ENCODE measurements at places on chromosomes 2 and 18. TPM values are rescaled to one million over a fixed set of nuclear protein-coding genes. Genes with fewer than 3 reads are reported as not detected.

C2orf80 gene
- not detected for total RNA-seq

GREB1 gene
- total RNA-seq, result 0.83 TPM

CRYBA2 gene
- total RNA-seq, result not detected

ATP5MC3 gene
- 82.3 TPM for total RNA-seq

ZNF804A gene
- 4.4 TPM for total RNA-seq

CCDC142 gene
- 25.2 TPM for total RNA-seq

MCEE gene
- total RNA-seq, result 22.7 TPM

RTP5 gene
- not detected for total RNA-seq

TDRD15 gene
- not detected for total RNA-seq

DUSP11 gene
- 28.6 TPM for total RNA-seq

SPC25 gene
- 3.6 TPM for total RNA-seq

RAPH1 gene
- 22.3 TPM for total RNA-seq

ATP8B1 gene
- 9.5 TPM for total RNA-seq

IL1F10 gene
- total RNA-seq, result not detected

RGPD4 gene
- not detected for total RNA-seq

BOD1L2 gene
- not detected for total RNA-seq

NTSR2 gene
- total RNA-seq, result not detected

AFF3 gene
- total RNA-seq, result 3.8 TPM

LYG1 gene
- 0.14 TPM for total RNA-seq

GREB1L gene
- total RNA-seq, result 0.30 TPM

CD226 gene
- total RNA-seq, result 6.4 TPM

MDH1B gene
- total RNA-seq, result 0.59 TPM

CDK5R2 gene
- 0.05 TPM for total RNA-seq

GRP gene
- total RNA-seq, result not detected

GYPC gene
- total RNA-seq, result 37.4 TPM

CTAGE1 gene
- not detected for total RNA-seq

GKN2 gene
- not detected for total RNA-seq

SLC5A7 gene
- total RNA-seq, result not detected

OR6B2 gene
- not detected for total RNA-seq

ANKRD30B gene
- total RNA-seq, result not detected

ANKRD44 gene
- total RNA-seq, result 10.4 TPM

SGPP2 gene
- not detected for total RNA-seq

UBR3 gene
- 46.0 TPM for total RNA-seq

FKBP7 gene
- total RNA-seq, result 116 TPM

LRRC30 gene
- total RNA-seq, result not detected

SLC19A3 gene
- total RNA-seq, result 0.18 TPM

CLK1 gene
- 64.7 TPM for total RNA-seq

KCNG2 gene
- not detected for total RNA-seq

MARCO gene
- not detected for total RNA-seq

TMEFF2 gene
- 5.6 TPM for total RNA-seq

GCC2 gene
- total RNA-seq, result 37.6 TPM

HJURP gene
- 9.4 TPM for total RNA-seq

PCARE gene
- not detected for total RNA-seq

DCTN1 gene
- 193 TPM for total RNA-seq

IL37 gene
- not detected for total RNA-seq

EMILIN1 gene
- 394 TPM for total RNA-seq

NOSTRIN gene
- total RNA-seq, result not detected

EML6 gene
- 1.7 TPM for total RNA-seq

CYTIP gene
- total RNA-seq, result not detected

DOCK10 gene
- total RNA-seq, result 39.5 TPM

SERPINB11 gene
- total RNA-seq, result not detected

FOXD4L1 gene
- 0.30 TPM for total RNA-seq

ACKR3 gene
- not detected for total RNA-seq

LIMS3 gene
- 3.6 TPM for total RNA-seq

AQP12A gene
- total RNA-seq, result not detected

KANSL1L gene
- total RNA-seq, result 27.6 TPM

MC5R gene
- not detected for total RNA-seq
